Right atrium auricular region (tissue), 2 donors: ENCODE measurements at places on chromosomes 6 and 20. TPM values are rescaled to one million over a fixed set of nuclear protein-coding genes. Genes with fewer than 3 reads are reported as not detected.

- no peak overlapping the region for H3K4me3 ChIP-seq
- no peak overlapping the region for H3K27ac ChIP-seq
- no peak for DNase-seq
- H3K27me3 ChIP-seq, result no peaks in the 10 kb centered on the region
- no peaks in the 10 kb centered on the region for H3K36me3 ChIP-seq
- H3K4me1 ChIP-seq, result no peaks in the 10 kb centered on the region
These were observed 15.2 kb downstream of the HNF4A start for GRCh38 chr20:44370639-44371218.

DNA sequence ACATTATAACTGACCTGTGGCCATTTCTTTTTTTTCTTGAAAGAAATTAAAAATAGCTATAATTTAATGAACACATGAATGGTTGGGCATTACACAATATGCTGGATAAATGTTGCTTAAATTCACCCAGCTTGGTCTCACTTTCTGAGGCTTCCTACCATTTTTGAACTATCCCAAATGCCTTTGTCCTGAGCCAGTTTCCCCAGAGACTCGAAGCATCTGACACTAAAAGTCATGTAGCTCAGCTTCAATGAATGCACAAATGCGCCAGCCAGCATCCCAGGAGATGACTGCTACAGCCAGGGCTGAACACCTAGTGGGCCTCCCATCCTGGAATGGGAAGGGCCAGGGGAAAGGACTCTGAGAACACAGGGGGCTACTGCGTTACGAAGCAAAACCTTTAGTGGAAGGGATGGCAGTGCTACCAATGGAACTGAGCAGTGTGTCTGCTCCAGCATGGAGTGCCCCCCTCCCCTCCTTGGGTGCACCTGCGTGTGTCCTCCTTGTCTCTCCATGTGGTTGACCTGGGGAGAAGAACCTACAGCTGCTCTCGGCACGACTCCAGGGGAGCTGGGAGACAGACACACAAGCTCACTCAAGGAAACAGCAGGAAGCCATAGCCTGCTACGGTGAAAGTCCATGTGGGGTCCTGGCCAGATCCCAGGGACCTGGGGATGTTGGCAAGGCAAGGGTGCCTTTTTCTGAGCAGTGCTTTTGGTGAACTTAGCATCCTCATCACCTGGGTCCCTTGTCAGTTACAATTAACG, 60.9 kb downstream of the IRF4 start:
- H3K27me3 ChIP-seq, result no peaks in the 10 kb centered on the region
- no peaks in the 10 kb centered on the region for H3K4me1 ChIP-seq
- no peaks in the 10 kb centered on the region for H3K36me3 ChIP-seq
- no peak overlapping the region for H3K4me3 ChIP-seq

DNA sequence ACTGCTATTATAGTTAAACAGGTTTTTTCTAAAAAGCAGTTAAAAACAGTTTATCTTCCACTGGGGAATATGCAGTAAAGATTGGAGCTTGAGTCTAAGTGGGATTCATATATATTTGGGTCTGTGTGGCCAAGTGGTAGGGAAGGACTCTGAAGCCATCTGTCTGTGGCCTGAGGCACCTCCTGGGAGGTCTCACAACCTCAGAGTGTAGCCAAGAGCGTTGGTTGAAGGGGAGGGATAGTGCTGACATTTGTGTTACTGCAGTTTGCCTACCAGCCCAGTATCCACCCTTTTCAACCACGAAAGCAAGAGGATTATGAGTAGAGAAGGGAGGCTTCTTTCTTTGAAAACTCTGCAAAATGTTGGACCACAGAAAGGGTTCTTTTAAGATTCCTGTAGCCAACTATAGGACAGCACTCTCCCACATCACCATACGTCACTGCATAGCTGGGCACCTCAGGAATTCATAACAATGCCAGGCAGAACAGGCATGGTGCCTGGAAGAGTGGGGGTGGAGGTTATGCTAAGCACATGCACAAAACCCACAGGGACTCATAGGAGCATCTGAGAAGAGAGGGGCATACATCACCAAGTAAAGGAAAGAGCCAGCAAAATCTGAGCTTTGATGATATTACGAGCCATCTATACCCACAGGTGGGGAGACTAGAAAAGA, 90.5 kb upstream of the HEY2 start:
- H3K4me3 ChIP-seq, result no peak overlapping the region
- H3K27me3 ChIP-seq, result no peaks in the 10 kb centered on the region
- no peaks in the 10 kb centered on the region for H3K36me3 ChIP-seq
- no peaks in the 10 kb centered on the region for H3K4me1 ChIP-seq

GRCh38 chr20:50730765-50731054, 670 bp upstream of the PARD6B start:
- DNase-seq, result no peak
- peaks cover 24% of the 10 kb centered on the region for H3K4me1 ChIP-seq
- H3K27ac ChIP-seq, result peak overlapping the region; percentile 89

Gene AIF1
- total RNA-seq, result 27.3 TPM

Gene CCN6
- total RNA-seq, result not detected

Gene TPD52L1
- total RNA-seq, result 96.7 TPM

Gene HTR1E
- total RNA-seq, result not detected

- DNase-seq, result no peak
- no peaks in the 10 kb centered on the region for H3K36me3 ChIP-seq
- H3K27me3 ChIP-seq, result no peaks in the 10 kb centered on the region
- H3K4me3 ChIP-seq, result no peak overlapping the region
These were observed 44.8 kb downstream of the AGPAT4 start for GRCh38 chr6:161228921-161229591.

Gene RFX6
- total RNA-seq, result not detected

Gene SMLR1
- total RNA-seq, result not detected

Gene OR12D1
- not detected for total RNA-seq

DNA sequence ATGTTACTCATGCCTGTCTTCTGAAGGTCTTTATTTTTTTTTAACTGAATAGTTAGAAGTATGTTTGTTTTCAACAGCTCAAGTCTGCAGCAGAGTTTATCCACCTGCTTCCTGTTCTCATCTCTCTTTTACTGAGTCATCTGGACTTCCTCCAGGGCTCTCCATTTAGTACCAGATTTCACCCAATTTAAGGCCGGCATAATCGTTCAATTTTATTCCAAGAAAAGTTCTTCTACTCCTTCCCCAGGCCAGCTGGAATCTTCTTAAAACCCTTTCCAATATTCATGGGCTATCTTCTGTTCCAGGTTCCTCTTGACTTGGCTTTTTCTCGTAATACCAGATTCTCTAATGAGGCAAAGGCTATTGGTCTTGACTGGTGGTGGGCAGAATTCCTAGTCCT, 79.0 kb upstream of the LAMA2 start:
- no peaks in the 10 kb centered on the region for H3K36me3 ChIP-seq
- H3K4me1 ChIP-seq, result no peaks in the 10 kb centered on the region
- H3K4me3 ChIP-seq, result no peak overlapping the region
- peak overlapping the region; percentile 23 for H3K27ac ChIP-seq
- no peaks in the 10 kb centered on the region for H3K27me3 ChIP-seq

- H3K27me3 ChIP-seq, result no peaks in the 10 kb centered on the region
- DNase-seq, result no peak
- no peak overlapping the region for H3K27ac ChIP-seq
- no peak overlapping the region for H3K4me3 ChIP-seq
- H3K36me3 ChIP-seq, result no peaks in the 10 kb centered on the region
These were observed 208.9 kb downstream of the TAF4 start for GRCh38 chr20:61856626-61857413.

Gene GSTA4
- 9.3 TPM for total RNA-seq

DNA sequence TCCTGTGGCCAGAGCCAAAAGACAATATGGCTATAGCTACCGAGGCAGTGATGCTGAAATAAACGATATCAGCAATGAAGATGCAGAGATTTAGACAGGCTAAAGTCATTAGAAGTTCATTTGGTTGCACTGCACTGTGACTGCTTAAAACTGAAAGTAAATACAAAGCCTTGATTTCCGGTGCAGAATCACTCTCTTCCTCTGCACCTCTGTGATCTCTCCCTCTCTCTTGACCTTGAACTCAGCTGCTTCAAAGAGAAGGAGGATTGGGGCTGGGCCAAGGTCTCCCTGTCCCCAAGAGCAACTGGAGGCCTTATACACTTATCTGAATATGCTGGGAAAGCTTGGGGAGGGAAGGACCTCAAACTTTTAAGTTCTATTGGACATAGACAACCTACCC, 34.6 kb upstream of the SPACA1 start:
- H3K27me3 ChIP-seq, result no peaks in the 10 kb centered on the region
- DNase-seq, result no peak
- H3K4me1 ChIP-seq, result no peaks in the 10 kb centered on the region
- no peak overlapping the region for H3K27ac ChIP-seq
- no peak overlapping the region for H3K4me3 ChIP-seq
- no peaks in the 10 kb centered on the region for H3K36me3 ChIP-seq

- H3K36me3 ChIP-seq, result peaks cover 15% of the 10 kb centered on the region
- H3K4me1 ChIP-seq, result no peaks in the 10 kb centered on the region
- no peak overlapping the region for H3K27ac ChIP-seq
These were observed 135.9 kb downstream of the AGPAT4 start for GRCh38 chr6:161137839-161138542.

DNA sequence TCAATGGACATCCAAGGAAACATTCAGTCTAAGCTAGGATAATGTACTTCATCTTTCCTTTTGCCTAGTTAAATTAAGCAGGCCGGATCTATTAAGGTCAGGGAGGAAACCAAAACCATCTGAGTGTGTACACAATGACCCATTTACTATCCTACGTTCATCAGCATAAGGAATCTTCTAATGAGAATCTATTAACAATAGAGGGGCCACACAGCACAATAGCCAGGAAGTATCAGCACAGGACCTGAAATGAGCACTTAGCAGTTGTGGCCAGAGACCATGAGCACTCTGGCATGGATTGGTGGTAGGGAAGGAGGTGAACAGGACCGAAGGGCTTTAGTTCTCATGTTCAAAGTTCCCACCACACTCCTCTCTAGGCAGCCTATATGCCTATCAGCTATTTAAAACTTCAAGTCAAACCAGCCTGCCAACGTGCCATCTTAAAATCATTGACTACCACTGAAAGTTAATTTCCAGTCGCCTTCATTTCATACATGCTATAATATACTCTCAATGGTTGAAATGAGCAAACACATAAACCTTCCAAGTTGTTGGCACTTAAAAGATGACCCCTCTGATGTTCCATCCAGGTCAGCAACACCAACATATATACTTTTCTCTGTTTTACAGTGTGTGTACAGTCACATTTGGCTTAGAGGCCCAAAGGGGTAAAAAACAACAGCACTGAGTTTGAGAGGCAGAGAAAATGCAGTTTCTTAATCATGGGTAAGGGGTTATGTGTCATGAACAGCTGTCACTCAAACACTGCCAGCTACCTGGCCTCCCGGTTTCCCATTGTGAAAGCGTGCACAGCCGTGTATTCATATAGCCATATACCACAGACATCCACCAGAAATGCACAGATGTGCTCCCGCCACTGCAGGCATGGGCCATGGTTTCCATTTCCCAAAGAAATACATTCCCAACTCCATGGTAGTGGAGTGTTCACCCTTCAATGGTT, 184.3 kb downstream of the TBXT start:
- H3K4me1 ChIP-seq, result no peaks in the 10 kb centered on the region
- H3K4me3 ChIP-seq, result no peak overlapping the region
- no peaks in the 10 kb centered on the region for H3K27me3 ChIP-seq
- DNase-seq, result no peak
- no peak overlapping the region for H3K27ac ChIP-seq

GRCh38 chr6:167870321-167870720, 43.6 kb downstream of the AFDN start:
- no peak for DNase-seq
- no peak overlapping the region for H3K27ac ChIP-seq
- peaks cover 11% of the 10 kb centered on the region for H3K36me3 ChIP-seq
- H3K4me1 ChIP-seq, result no peaks in the 10 kb centered on the region
- H3K27me3 ChIP-seq, result no peaks in the 10 kb centered on the region
- no peak overlapping the region for H3K4me3 ChIP-seq

Gene BMP5
- total RNA-seq, result 1.6 TPM

- H3K4me1 ChIP-seq, result peaks cover 34% of the 10 kb centered on the region
- peak within 1 kb of the TSS; percentile 86 for H3K4me3 ChIP-seq
- H3K36me3 ChIP-seq, result no peaks in the 10 kb centered on the region
- peak; percentile 96 for DNase-seq
These were observed at the start of gene UQCC2 for GRCh38 chr6:33711140-33712129. Gene UQCC2, minus strand, starts transcription at chr6:33711700. Its CDS starts 14 bp downstream, at chr6:33711686.

DNA sequence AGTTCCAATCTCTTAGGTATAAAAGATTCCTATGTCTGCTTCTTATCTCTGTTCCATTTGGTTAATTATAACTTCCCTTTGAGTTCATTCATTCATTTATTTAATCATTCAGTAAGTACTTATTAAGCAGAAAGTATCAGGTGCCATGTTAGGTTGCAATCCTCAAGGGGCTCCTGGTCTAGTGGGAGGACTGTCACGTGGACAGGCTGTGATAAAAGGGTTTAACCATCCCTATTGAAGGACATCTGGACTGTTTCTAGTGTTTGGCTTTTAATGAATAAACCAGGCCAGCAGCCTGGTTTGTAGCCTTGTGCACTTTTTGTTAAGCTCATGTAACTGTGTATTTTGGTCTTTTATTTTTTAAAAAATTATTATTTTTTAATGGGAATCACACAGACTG, 162.1 kb upstream of the OGFRL1 start:
- no peaks in the 10 kb centered on the region for H3K4me1 ChIP-seq
- no peaks in the 10 kb centered on the region for H3K27me3 ChIP-seq
- DNase-seq, result no peak
- H3K4me3 ChIP-seq, result no peak overlapping the region

DNA sequence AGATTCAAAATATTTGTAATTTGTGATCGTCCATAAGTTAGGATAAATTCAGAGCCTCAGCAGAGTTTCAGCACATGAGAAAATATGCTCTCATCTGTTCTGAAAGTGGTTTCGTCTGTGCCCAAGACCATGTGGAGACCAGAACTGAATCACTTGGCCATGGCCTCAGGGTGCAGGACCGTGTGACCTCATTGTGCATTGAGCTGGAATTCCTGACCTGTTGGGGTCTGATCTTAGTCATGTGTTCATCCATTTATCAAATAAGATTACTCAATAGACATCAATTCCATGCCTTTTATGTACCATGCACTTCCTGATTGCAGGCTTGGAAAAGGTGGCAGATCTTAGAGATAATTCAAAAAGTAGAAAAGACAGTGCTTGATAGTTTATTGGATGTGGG, 680.5 kb downstream of the QKI start:
- no peaks in the 10 kb centered on the region for H3K27me3 ChIP-seq
- no peaks in the 10 kb centered on the region for H3K36me3 ChIP-seq
- H3K4me1 ChIP-seq, result peaks cover 30% of the 10 kb centered on the region
- DNase-seq, result no peak
- no peak overlapping the region for H3K4me3 ChIP-seq
- H3K27ac ChIP-seq, result no peak overlapping the region

- H3K4me3 ChIP-seq, result no peak overlapping the region
- DNase-seq, result no peak
- H3K27me3 ChIP-seq, result no peaks in the 10 kb centered on the region
- H3K4me1 ChIP-seq, result no peaks in the 10 kb centered on the region
- no peak overlapping the region for H3K27ac ChIP-seq
- H3K36me3 ChIP-seq, result no peaks in the 10 kb centered on the region
These were observed 384.9 kb downstream of the MAFB start for GRCh38 chr20:40304119-40304613.

DNA sequence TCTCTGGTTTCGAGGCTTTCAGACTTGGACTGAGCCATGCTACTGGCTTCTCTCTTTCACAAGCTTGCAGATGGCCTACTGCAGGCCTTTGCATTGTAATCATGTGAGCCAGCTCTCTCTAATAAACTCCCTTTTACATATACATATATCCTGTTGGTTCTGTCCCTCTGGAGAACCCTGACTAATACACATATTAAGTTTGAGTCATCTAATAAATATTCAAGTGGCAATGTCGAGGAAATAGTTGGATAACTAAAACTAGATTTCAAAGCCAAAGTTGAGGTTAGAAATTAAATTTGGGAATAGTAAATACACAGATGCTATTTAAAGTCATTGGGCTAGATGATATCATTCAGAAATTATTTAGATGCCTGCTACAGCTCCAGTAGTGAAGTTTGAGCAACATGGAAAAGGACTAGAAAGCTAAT, 1343.4 kb downstream of the GRIK2 start:
- H3K27ac ChIP-seq, result no peak overlapping the region
- H3K36me3 ChIP-seq, result no peaks in the 10 kb centered on the region
- no peaks in the 10 kb centered on the region for H3K27me3 ChIP-seq
- no peak for DNase-seq
- no peaks in the 10 kb centered on the region for H3K4me1 ChIP-seq
